ENCODE measurements at places on chromosomes 6 and 20. TPM values are rescaled to one million over a fixed set of nuclear protein-coding genes. Genes with fewer than 3 reads are reported as not detected.
A peak's percentile ranks its signal among the peaks of the same experiment; 100 is the strongest.

- H3K27ac ChIP-seq = peak overlapping the region; percentile 21
- DNase-seq = no peak
- H3K4me1 ChIP-seq = peaks cover 10% of the 10 kb centered on the region
- H3K36me3 ChIP-seq = no peaks in the 10 kb centered on the region
- no peaks in the 10 kb centered on the region for H3K27me3 ChIP-seq
Observed at GRCh38 chr6:129679275-129679674, 30.7 kb downstream of the ARHGAP18 start.

GRCh38 chr6:161249327-161249726 lies 24.5 kb downstream of the AGPAT4 start:
- no peaks in the 10 kb centered on the region for H3K27me3 ChIP-seq
- no peaks in the 10 kb centered on the region for H3K4me1 ChIP-seq
- H3K27ac ChIP-seq = no peak overlapping the region

DNA sequence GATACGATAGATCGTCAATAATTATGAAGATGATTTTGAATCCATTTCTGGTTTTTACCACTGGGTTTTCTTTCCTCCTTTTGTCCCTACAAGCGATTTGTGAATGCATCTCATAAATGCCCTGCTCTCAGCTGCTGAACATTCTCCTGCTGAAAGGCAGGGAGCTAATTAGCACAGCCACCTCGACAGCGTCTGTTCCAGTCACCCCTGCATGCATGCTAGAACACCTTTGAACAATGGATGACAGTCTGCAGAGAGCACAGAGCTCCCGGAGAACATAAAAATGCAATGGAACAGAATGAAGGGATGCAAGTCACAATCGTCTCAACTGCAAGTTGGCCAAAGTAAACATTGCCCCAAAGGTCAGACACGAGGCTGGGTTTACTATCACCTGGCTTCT lies 105.8 kb downstream of the SLC35B3 start:
- no peaks in the 10 kb centered on the region for H3K27me3 ChIP-seq
- no peak overlapping the region for H3K4me3 ChIP-seq
- H3K27ac ChIP-seq = no peak overlapping the region
- H3K4me1 ChIP-seq = no peaks in the 10 kb centered on the region
- no peaks in the 10 kb centered on the region for H3K36me3 ChIP-seq

DNA sequence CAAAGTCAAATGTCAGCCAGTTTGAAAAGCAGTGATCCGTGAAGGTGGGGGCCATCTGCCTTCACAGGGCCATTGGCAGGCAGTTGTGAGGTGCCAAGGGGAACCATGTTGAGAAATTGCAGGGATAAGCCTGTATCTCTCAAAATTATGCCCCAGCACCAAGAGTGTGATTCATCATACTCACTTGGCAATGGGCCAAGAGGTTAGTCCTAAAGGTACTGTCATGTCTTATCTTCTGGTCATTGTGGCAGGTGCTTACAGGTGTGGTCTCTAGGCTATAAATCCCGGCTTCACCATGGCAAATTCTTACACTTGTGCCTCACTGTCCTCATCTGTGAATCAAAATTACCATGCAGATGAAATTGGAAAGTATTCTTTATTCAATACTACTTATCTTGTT lies 150.7 kb upstream of the LAMP5 start:
- no peaks in the 10 kb centered on the region for H3K4me1 ChIP-seq
- no peak for DNase-seq
- H3K27me3 ChIP-seq = no peaks in the 10 kb centered on the region

DNA sequence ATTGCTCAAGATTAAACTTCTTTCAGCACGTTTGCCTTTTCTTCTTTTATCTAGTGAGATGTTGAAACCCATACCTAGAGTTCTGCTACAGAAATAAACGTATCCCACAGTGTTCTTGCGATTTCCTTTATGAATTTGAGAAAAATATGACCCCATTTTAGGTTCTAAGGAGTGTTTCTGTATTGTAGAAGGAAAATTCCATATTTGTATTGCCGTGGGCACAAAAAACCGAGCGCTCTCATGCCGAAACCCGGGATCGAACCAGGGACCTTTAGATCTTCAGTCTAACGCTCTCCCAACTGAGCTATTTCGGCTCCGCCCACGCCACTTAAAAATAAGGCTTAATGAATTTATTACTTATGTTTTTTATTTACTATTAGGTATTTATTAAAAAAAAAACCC lies 23.7 kb downstream of the ZNF311 start:
- no peaks in the 10 kb centered on the region for H3K27me3 ChIP-seq
- H3K36me3 ChIP-seq = no peaks in the 10 kb centered on the region
- DNase-seq = peak; percentile 65
- peak overlapping the region; percentile 99 for H3K4me3 ChIP-seq
- peaks cover 31% of the 10 kb centered on the region for H3K4me1 ChIP-seq

Gene PPP1R14C
- 1.6 TPM for total RNA-seq

Gene GPX5
- not detected for total RNA-seq

Gene EYA4
- not detected for total RNA-seq

Gene MAP1LC3A
- 1.7 TPM for total RNA-seq
